Activated naive CD8-positive, alpha-beta T cell treated with anti-CD3 and anti-CD28 coated beads, Interleukin-2, amount 10 ng/mL, durations not matched to agents 7 days and 5 days (primary cell): ENCODE measurements at places on chromosomes 6 and 20. TPM values are rescaled to one million over a fixed set of nuclear protein-coding genes. Genes with fewer than 3 reads are reported as not detected.

Gene SS18L1
- total RNA-seq, result 21.0 TPM

Gene GGTLC1
- not detected for total RNA-seq

Gene TNF
- total RNA-seq, result 18.6 TPM

GRCh38 chr6:54893818-54894217 lies 47.2 kb downstream of the FAM83B start:
- no peak for DNase-seq
- H3K4me1 ChIP-seq, result no peaks in the 10 kb centered on the region
- no peak overlapping the region for H3K4me3 ChIP-seq
- no peaks in the 10 kb centered on the region for H3K27me3 ChIP-seq
- no peaks in the 10 kb centered on the region for H3K36me3 ChIP-seq

GRCh38 chr6:36235309-36235708 lies 34.6 kb upstream of the PNPLA1 start:
- H3K36me3 ChIP-seq, result peaks cover 3% of the 10 kb centered on the region
- H3K27me3 ChIP-seq, result no peaks in the 10 kb centered on the region
- peak overlapping the region; percentile 14 for H3K27ac ChIP-seq
- DNase-seq, result no peak
- H3K4me1 ChIP-seq, result peaks cover 12% of the 10 kb centered on the region

GRCh38 chr20:37342231-37343177 lies 3.4 kb upstream of the SRC start:
- no peaks in the 10 kb centered on the region for H3K36me3 ChIP-seq
- H3K27me3 ChIP-seq, result no peaks in the 10 kb centered on the region
- no peak overlapping the region for H3K4me3 ChIP-seq
- peaks cover 27% of the 10 kb centered on the region for H3K4me1 ChIP-seq
- no peak for DNase-seq

DNA sequence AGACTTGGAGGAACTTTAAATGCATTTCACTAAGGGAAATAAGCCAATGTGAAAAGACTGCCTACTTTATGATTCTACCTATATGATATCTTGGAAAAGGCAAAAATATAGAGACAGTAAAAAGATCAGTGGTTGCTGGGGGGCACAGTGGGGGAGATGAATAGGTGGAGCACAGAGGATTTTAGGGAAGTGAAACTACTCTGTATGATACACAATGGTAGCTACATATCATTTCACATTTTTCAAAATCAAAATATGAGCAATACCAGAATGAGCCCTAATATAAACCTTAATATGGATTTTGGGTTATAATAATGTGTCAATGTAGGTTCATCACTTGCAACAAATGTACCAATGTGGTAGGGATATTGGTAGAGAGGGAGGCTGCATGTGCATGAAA lies 161.4 kb upstream of the HTR1E start:
- no peak for DNase-seq
- H3K4me3 ChIP-seq, result no peak overlapping the region
- peaks cover 2% of the 10 kb centered on the region for H3K27me3 ChIP-seq
- H3K4me1 ChIP-seq, result no peaks in the 10 kb centered on the region
- H3K36me3 ChIP-seq, result no peaks in the 10 kb centered on the region

- DNase-seq, result peak; percentile 83
- H3K4me1 ChIP-seq, result peaks cover 6% of the 10 kb centered on the region
- H3K4me3 ChIP-seq, result no peak overlapping the region
- H3K27ac ChIP-seq, result no peak overlapping the region
- peaks cover 45% of the 10 kb centered on the region for H3K27me3 ChIP-seq
Observed at GRCh38 chr6:32087574-32088486, 21.3 kb downstream of the TNXB start.
